Body of pancreas (tissue), 4 donors: ENCODE measurements at places on chromosomes 13 and 19. TPM values are rescaled to one million over a fixed set of nuclear protein-coding genes. Genes with fewer than 3 reads are reported as not detected.
A peak's percentile ranks its signal among the peaks of the same experiment; 100 is the strongest.

GRCh38 chr13:26348966-26349365 is 95.0 kb downstream of the CDK8 start:
- no peak for DNase-seq

DNA sequence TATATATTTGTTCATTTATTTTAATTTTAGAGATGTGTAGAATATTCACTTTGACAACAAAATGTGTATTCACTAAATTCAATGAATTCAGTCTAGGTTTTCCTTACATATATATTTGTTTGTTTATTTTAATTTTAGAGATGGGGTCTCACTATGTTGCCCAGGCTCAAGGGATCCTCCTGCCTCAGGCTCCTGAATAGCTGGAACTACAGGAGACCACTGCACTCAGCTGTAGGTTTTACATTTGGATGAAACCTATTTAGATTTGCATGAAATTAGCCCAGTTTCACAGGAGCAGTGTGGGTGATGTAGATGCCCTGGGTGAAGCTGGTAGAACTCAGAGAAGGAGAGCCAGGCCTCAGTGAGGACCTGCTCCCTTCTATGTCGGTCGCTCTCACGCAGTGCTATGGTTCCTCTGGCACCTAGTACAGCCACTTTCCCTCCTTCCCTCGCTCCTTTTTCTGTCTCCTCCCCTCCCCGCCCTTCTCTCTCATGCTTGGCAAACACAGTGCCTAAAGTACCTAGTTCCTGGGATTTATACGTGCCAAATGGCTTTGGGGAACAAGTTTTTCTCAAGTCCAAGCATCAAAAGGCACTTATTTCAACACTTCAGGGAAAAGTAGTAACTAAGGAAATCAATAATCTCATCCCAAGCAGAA is 14.7 kb upstream of the HMGB1 start:
- no peak for DNase-seq

TEX29 gene
- total RNA-seq, result not detected

DNA sequence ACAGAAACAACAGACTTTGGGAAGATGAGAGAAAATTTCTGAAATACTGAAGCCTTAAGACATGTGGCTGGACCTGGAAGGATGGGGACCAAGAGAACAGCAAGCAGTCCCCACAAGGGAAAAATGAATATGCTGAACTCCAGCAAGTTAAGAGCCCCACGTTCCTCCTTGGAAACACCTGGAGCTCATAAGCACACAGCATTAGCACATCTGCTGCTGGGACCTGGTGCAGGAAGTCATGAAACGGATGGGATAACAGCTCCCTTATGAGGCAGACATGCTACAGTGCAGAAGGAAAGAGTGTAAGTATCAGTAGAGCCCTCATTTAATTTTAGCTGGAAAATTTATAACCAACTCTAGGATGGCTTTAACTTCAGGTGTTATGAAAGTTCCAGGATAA is 67.3 kb downstream of the SLC15A1 start:
- DNase-seq, result no peak

NUMBL gene
- 73.5 TPM for total RNA-seq

DNA sequence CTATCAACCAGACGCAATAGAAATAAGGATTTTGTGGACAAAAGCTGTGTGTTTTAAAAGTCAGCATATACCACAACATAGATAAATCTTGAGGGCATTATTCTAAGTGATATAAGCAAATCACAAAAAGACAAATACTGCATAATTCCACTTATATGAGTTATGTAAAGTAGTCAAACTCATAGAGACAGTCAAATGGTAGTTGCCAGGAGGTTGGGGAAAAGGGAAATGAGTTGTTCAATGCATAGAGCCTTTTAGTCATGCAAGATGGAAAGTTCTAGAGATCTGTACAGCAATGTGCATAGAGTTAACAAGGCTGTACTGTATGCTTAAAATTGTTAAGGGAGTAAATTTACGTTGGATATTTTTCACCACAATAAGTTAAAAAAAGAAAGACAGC is 244.7 kb downstream of the DCT start:
- DNase-seq, result no peak

DNA sequence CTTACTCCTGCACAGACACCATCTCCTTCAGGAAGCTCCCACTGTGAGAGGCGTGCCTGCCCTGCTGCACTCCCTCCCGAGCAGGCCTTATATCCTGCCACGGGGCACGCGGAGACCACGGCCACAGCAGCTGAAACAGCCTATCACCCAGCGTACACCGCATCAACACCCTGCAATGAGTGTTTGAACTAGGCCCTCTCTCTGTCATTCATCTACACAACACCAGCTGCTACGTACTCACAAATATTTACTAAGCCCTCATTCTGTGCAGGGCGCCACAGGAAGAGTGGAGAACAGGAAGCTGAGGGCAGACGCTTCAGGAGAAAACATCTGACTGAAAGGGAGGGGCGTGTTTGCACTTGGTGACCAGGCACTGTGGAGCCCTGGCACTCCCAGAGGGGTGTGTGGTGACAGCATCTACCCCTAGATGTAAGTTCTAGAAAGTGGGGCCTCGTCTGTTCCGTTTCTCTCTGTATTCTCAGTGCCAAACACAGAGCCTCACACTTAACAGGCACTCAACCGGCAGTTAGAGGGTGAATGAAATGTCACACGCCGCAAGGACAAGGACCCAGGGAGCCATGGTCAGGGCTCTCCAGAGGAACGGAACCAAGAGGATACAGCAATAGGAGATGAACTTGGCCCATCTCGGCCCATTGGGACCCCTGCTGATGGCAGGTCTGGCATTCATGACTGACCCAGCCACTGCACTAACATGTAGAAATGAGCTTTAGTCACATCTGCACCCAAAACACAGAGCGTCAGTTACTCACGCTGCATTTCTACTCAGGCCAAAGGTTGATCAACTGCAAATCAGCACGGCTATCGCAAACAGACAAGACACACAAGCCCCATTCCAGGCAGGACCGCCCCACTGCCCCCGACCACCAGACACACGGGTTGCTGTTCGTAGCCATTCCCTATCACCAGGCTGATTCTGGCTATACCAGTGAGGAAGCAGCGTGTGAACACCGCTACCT is 15.7 kb downstream of the RANBP3 start:
- peak; percentile 92 for DNase-seq

SERPINE3 gene
- not detected for total RNA-seq

GRCh38 chr19:1680976-1681375 is 28.6 kb upstream of the TCF3 start:
- no peak for DNase-seq

DNA sequence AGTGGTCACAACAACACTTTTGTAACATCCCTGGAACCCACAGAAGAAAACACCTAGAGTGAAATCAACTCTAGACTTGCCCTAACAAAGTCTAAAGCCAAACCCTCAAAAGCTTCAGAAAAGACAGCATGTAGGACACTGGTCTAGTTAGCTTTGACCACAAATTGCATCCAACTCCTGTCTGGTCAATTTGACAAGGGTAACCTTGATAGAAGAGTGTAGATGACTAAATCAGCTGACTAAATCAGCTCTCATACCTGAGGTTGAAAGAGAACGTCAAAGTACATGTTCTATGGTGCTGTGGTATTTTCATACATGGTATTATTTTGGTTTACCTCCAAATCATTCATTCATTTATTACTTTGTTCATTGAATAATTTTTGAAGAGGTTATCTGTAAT is 272.8 kb downstream of the KLF5 start:
- no peak for DNase-seq
